ENCODE measurements at places on chromosomes 11 and 22. TPM values are rescaled to one million over a fixed set of nuclear protein-coding genes. Genes with fewer than 3 reads are reported as not detected.

DNA sequence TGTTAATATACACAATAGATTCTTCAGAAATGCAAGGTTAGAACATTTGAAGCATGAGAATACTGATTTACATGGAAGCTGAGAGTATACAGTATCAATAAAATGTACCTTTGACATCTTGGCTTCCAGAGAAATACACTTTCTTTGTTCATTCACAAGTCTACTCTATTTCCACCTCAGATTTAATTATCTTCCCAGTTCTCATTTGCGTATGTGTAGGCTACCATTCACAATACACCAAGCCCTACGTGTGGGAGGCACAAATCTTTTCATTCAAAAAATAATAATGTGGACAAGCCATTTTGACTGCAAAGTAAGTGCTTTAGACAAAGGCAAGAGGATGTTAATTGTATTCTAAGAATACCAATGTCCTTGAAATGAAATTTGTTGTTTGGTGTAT is 132.7 kb upstream of the MTMR2 start:
- no peak for DNase-seq

- DNase-seq, result peak; percentile 58
Observed at GRCh38 chr11:34267013-34267412, 90.8 kb downstream of the ABTB2 start.

DNA sequence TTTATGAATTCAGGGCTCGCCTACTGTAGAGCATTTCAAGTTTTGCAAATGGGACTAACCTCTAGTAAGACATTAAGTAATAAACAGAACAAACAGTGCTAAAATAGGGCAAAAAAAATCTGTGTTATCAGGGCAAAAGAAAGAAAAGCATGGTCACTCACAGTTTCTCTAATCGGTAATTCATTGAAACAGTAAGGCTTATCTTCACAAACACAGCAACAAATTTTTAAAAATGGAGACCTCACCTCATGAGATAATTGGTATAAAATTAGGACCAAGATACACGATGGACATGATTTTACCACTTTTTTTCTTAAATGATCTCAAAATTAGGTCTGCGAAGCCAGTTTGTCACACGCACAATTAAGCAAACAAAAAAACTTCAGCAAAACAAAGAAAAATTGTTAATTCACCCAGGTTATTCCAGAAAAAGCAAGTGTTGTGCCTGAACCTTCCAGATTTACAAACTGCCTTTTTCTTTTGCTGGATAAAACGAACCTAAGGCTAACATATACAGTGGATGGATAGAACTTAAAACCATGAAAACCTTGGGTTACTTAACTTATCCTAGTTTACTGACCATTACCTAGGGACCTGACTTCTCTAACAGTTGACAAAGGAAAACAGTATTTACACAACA is 1.4 kb downstream of the TMEM123 start:
- no peak for DNase-seq

DNA sequence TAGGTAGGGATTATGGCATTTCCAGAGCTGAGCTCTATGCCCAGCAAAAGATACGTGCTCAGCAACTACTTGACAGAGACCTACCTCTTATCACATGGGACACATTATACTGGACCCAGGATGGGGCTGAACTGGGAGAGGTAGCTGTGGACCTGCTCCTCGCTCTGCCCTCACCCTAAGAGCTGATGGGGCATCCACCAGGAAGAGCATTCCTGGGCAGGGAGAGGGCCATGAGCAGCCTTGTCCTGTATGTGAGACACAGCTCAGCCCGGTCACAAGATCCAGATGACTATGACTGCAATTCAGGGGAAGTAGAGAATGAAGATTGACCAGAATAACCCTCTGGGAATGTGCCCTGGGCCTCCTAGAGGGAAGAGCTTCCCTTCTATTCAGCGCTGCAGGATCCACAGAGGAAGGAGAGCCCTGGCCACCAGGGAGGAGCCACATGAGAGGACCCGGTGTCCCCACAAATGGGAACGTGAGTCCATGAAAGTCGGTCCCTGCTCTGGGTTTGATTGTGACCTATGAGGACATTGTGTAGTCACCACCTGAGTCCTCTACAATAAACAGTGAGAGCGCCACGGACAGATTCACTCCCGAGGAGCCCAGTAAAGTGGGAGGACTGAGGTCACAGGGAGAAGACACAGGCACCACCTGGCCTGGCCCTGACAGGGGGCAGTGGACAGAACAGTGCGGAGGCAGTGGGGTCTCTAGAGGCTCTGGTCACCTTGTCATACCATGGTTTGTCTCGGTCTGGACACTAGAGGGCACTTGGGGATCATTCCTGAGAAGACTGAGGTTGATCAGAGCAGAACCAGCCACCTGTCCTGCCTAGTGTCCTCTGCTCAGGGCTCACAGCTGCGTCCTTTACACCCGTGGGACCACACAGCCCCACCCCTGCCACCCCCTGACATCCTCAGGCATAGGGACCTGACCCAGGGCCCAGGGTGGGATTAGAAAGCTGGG is 99.5 kb downstream of the ZNF280B start:
- DNase-seq, result no peak

DNA sequence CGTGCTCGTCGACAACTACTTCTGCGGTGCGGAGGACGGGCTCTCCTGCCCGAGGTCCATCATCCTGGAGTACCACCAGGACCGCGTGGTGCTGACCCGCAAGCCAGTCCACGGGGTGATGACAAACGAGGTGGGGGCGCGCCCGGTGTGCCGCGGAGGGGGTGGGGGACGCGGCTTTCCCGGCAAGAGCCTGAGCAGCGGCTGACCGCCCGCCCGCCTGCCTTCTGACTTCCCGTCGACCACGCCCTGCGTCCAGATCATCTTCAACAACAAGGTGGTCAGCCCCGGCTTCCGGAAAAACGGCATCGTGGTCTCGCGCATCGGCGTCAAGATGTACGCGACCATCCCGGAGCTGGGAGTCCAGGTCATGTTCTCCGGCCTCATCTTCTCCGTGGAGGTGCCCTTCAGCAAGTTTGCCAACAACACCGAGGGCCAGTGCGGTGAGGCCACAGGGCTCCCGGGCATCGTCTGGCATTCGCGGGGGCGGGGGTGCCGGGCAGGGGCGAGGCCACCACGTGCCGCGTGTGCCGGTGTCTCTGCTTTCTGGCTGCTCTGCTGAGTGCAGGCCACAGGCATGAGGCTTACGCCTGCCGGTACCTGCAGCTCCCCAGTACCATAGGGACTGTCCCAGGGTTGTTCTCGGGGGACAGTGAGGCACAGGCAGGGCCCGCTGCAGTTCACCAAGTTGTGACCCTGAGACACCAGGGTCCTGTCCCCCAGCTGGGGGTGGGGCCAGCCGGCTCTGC is 28.5 kb upstream of the MUC5B start:
- peak; percentile 34 for DNase-seq

GRCh38 chr11:34006876-34007275 is 44.7 kb upstream of the CAPRIN1 start:
- no peak for DNase-seq

GRCh38 chr22:28021116-28021997 is 102.3 kb upstream of the PITPNB start:
- no peak for DNase-seq

- DNase-seq, result no peak
Observed at GRCh38 chr11:34791780-34792542, 124.2 kb downstream of the APIP start.

DNA sequence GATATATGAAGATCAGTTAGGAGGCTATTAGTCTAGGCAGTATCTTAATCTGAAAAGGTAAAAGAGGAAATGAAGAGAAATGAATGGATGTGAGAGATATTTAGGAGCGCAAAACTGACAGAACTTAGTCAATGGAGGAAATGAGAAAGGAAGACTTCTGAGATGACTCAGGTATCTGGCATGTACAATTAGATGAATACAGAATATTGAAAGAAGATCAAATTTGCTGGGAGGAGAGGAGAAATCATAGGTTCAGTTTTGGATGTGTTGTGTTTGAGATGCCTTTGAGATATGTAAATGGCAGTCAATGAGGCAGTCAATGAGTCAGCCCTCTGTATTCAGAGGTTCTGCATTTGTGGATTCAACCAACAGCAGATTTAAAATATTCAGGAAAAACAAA is 42.9 kb upstream of the GAB2 start:
- DNase-seq, result no peak

The FAM180B gene
- not detected for total RNA-seq

The MUS81 gene
- total RNA-seq, result 30.7 TPM

The RIN1 gene
- 1.0 TPM for total RNA-seq

The SCN4B gene
- total RNA-seq, result 12.0 TPM

The GPR83 gene
- 0.27 TPM for total RNA-seq

The MMP10 gene
- not detected for total RNA-seq
